ENCODE measurements at places on chromosomes 7 and 10. TPM values are rescaled to one million over a fixed set of nuclear protein-coding genes. Genes with fewer than 3 reads are reported as not detected.

AQP1 gene
- 14.2 TPM for total RNA-seq

SPDYE3 gene
- total RNA-seq, result not detected

NEUROD6 gene
- total RNA-seq, result not detected

ZNRF2 gene
- 5.5 TPM for total RNA-seq

RET gene
- 0.09 TPM for total RNA-seq

C10orf53 gene
- not detected for total RNA-seq

ZFAND4 gene
- total RNA-seq, result 3.5 TPM

Measured in endothelial cell of coronary artery (primary cell).